ENCODE measurements at places on chromosomes 1 and 21.

DNA sequence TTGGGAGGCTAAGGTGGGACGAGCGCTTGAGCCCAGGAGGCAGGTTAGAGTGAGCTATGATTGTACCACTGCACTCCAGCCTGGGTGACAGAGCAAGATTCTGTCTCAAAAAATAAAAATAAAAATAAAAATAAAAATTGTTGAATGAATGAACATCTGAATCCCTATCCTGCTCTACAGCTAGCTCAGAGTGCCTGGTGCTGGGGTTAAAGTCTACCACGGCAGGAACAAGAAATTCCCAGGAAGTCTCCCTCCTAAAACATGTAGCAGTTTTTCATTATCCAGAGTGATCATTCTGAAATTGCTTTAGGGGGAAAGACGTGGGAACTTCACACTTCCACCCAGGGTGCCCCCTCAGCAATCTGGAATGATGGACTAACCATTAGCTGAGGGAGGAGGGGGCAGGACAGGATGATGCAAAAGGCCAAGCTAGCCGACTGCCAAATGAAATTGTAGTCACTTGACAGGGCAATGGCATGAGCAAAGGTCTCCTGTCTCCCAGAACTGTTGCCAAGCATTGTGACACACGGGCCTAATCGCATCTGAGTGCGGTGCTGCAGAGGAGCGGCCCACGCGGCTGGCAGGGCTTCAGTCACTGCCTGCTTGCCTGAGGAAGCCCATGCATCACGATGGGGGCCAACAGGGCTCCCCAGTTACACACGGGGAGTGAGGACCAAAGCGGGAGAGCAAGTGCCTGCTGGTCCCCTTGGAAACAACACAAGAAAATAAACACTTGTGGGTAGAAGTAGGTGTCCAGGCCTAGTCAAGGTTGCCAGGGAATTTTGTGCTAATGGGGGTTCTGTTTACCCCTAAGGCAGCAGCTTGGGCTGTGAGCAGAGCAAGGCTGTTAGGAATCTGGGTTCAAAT, 85.7 kb downstream of the NENF start:
- DNase-seq = peak; percentile 80

DNA sequence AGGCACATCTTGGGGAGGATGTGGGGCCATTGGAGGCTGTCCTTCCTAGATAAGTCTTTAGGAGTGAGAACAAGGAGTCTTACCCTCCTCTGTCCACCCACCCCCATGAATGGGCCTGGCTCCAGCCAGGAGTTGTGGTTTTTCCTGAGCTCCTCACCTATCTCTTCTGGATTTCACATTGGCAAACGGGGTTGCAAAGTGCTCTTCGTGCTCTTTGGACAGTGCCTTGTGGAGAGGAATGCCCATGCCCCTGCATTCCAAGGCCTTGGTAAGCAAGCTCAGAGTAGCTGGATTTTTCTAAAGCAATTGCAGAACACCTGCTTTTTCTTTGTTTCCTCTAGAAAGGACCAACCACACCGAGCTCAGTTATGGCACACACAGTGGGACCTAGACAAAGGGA, 152.1 kb upstream of the CAMK1G start:
- no peak for DNase-seq

GRCh38 chr1:208714323-208714722, 470.1 kb upstream of the PLXNA2 start:
- no peak for DNase-seq

DNA sequence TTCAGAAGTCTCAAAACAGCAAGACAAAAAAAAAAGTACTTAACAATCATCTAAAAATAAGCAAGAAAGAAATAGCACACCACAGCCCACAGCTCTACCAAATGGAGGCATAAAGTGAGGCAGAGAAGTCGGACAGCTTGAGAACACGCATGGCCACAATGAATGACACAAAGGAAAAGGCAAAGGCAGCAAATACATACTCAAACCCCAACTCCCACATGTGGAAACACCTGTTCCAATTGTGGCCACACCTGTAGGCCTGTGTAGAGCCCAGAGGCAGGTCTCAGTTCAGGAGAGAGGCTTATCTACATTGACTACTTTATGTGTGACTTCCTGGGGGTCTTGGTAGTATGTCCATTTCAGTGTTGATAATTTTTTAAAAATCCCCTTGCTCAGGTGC, 543.5 kb downstream of the LMO4 start:
- no peak for DNase-seq

DNA sequence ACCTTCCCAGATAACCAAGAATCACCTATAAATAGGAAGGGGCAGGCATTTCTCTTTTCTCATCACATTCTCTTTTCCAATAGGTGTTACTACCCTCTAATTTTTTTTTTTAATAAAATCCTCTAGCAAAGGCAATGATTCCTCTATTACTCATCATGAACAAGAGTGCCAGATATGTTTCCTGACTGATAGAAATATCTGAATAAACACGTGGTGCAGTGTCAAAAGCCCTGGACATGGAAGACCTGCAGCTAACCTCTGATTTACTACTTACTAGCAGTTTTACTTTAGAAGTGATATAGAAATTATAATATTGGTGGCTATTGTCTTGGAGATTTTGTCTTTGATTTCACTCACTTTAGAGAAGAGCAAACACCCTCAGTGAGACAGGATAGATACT, 194.6 kb upstream of the SAMSN1 start:
- no peak for DNase-seq

GRCh38 chr1:83097715-83098114, 901.2 kb downstream of the TTLL7 start:
- DNase-seq = no peak

GRCh38 chr1:170503665-170504064, 28.3 kb upstream of the GORAB start:
- no peak for DNase-seq

DNA sequence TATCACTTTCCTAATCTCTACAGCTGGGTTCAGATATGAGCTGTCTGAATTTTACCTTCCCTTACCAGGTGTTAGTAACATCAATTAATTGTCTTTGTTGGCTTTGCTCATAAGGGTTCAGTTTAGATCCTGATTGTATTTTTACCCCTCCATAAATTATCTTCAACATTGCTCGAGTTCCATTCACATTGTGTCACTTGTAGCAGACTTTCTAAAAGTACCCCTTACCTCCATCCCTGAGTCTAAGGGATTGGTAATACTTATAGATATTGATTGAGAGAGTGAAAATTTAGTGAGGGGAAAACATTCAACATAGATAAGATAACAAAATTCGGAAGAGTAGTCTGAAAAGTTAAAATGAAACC, 7.3 kb downstream of the RASAL2 start:
- peak; percentile 53 for DNase-seq

- no peak for DNase-seq
These were observed 30.9 kb downstream of the RGS5 start for GRCh38 chr1:163171826-163172225.

- DNase-seq = no peak
These were observed 91.3 kb downstream of the ITSN1 start for GRCh38 chr21:33733601-33734000.

DNA sequence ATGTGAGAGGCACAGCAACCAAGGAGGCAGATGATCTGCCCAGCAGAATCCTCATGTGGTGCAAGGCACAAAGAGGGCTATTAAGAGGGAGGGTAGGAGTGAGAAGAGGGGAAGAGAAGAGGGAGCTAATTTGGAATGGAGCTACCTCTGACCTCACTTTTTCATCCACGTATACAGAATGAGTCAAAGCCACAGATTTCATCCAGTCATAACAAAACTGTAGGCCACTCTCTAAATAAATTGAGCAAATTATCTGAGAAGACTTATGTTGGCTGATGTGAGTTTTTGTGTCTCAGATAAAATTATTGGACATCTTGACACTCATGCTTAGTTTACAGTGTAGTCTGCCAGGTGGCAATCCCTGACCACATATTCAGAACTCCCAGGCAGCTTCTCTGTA, 325.6 kb downstream of the TTLL7 start:
- DNase-seq = no peak

DNA sequence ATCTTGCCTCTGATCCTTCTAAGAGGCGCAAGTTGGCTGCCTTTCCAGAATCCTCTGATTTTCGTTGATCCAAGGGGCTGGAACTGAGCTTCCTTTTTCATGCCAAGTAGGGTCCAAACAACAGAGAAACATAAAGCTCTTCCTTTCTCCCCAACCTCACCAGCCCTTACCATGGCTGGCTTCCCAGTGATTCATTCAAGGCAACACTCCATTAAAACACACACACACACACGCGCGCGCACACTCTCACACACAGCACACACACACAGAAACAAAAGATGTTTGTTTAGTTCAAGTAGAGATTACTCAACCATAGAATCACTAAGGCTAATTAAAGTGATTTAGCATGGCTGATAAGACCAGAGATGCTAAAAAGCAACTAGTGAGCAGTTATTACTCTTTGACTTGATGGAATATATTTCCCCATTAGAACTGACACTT, 13.0 kb upstream of the GUCA2A start:
- peak; percentile 87 for DNase-seq

- no peak for DNase-seq
These were observed 401.5 kb downstream of the PTPRC start for GRCh38 chr1:199040076-199040905.

DNA sequence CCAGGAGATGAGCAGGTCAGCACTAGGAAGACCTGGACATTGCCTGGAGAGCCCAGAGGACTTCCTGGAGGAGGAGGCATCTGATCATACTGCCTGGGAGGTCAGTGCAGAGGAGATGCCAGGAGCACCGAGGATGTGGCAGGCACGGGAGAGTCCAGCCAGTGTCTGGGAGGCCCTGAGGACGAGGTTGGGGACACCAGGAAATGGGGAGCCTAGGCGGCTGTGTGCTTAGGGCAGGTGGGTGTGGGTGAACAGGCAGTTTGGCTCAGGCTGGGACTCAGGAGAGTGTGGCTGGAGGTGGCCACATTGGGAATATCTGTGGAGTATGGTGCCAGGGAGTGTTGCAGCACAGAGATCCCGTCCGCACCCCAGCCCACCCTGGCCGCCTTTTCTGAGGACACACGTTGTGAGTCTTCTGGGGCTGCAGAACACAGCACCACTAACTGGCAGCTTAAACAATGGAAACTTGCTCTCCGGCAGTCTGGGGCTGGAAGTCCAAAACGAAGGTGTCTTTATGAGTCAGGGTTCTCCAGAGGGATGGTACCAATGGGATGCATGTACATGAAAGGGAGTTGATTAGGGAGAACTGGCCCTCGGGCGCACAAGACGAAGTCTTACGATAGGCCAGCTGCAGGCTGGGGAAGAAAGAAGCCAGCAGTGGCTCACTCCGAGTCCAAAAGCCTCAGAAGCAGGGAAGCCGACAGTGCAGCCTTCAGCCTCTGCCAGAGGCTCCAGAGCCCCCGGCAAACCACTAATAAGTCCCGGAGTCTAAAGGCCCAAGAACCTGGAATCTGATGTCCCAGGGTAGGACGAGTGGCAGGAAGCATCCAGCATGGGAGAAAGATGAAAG, 58.0 kb downstream of the FAAP20 start:
- no peak for DNase-seq

DNA sequence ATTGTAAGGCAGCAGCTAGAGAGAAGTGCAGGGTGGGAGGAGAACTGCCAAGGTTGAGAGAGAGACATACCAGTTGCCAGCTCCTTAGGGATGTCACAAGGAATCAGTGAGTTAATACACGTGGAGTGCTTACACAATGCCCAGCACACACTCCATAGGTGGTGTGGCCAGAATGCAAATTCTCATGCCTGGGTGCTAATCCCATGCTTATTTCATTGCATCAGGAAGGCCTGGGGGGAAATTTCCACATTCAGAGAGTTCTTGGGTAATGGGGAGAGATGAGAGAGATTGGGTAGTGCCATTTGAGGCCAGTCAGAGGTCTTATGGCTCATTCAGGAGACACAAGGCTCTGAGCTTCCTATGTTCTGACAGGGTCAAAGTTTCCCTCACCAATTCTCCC, 38.7 kb downstream of the GJA5 start:
- peak; percentile 91 for DNase-seq

DNA sequence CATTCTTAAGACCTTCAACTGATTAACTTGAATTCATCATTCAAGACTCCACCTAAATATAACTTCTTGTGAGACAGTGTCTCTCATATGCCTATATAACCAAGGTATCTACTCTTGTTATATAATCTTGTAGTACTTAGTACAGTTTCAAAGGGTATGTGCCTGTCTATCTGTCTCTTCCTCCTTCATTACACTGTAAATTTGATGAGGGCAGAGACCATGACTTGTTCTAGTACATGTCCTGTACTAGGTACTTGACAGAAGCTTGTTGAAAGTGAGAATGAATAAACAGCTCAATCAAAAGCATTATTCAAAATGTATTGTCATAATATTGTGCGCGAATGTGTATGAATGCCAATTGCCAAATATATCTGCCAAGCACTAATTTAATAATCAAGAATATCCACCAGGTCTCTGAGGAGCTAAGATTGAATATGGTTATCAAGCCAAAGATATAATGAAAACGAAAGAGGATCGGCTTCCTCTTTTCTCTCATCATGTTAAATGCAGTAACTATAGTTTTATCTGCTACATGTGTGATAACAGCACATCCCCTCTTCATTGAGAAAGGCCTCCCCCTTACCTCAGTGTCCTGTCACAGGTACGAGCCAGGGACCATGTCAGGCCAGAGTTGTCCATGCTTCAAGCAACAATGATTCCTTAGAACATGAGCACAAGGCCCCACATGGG, 117.3 kb downstream of the UCHL5 start:
- no peak for DNase-seq

- no peak for DNase-seq
These were observed 275.4 kb upstream of the TMEM51 start for GRCh38 chr1:14878124-14878523.

GRCh38 chr1:14561014-14561693, 37.3 kb upstream of the KAZN start:
- peak; percentile 42 for DNase-seq

- no peak for DNase-seq
These were observed 5.5 kb downstream of the TNFRSF25 start for GRCh38 chr1:6460301-6461050.
